H54 (cell line): ENCODE measurements at places on chromosomes 6 and 20.

GRCh38 chr6:125586074-125586473 is 163.4 kb upstream of the HEY2 start:
- no peak for DNase-seq

DNA sequence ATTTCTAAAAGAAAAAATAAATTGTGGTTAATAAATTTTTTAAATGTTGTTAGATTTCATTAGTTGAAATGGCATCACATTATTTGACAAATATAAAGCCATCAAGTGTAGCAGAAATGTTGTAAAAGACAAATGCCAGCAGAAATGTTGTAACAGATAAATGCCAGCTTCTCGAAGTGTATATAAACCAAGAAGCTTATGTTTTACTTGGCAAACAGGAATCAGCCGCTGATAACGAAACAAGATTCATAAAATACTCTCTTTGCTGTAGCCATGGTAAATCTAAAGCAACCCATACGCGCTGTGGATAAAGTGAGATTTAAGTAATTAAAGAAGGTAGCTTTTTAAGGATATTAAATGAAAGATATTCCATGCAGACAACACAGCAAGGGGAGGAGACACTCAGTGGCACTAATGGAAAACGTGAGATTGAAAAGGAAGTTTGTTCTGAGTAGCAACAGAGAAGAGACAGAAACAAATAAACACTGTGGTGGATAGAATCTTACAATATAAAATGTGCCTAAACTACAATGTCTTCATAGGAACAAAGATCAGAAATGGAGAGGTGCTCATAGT is 29.6 kb downstream of the BTBD9 start:
- DNase-seq = no peak

GRCh38 chr6:128323011-128323410 is 197.4 kb downstream of the PTPRK start:
- no peak for DNase-seq

- no peak for DNase-seq
These were observed 33.9 kb upstream of the ALDH8A1 start for GRCh38 chr6:134983823-134984222.

DNA sequence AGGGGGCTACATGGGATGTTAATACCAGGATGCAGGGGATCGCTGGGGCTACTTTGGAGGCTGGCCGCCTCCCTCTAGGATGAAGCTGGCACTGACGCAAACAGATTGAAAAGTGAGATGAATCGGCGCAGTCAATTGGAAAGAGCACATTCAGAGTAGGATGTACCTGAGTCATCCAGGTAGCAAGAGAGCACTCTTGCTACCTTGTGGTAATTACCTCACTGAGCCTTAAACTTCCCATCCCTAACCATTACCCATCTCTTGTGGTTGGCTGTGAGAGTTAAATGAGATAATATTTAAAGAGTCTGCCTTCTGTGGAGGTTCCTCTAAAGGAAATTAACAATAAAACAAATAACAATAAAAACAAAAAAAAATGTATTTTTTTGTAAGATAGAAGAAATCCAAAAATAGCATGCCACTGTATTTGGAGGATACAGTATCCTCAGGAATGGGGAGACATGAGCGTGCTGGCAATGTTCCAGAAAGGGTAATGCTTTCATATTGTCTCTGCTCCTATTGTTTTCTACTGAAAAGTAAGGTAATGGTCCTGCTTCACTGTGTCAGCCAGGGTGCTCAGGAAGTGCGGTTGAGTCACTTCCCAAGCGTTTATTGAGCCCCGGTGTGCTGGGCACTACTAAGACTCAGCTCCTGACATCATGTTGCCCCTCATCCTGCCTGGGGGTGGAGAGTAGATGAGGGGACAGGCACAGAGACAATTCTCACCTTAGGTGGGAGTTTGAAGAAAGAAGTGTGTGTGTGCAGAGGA is 301.1 kb downstream of the EYA4 start:
- no peak for DNase-seq

DNA sequence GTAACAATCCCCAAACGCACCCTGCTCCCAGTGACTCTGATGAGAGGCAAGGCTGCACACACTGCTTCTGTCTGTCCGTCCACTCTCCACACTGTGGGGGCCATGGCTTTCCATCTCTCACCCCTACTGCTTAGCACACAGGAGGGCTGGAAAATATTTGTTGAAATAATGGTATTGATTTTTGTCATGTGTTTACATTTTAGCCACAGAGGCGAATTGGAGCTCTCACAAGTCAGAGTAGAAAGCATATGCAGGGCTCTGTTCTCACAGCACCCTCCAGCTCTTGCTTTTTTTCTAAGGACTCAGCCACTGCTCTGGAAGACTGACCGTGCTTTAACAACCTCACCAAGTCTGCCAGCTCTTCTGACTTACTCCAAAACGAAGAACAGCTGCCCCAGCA is 273.8 kb downstream of the GMDS start:
- no peak for DNase-seq

- DNase-seq = peak; percentile 92
These were observed 45.8 kb downstream of the TM9SF4 start for GRCh38 chr20:32155017-32155981.

DNA sequence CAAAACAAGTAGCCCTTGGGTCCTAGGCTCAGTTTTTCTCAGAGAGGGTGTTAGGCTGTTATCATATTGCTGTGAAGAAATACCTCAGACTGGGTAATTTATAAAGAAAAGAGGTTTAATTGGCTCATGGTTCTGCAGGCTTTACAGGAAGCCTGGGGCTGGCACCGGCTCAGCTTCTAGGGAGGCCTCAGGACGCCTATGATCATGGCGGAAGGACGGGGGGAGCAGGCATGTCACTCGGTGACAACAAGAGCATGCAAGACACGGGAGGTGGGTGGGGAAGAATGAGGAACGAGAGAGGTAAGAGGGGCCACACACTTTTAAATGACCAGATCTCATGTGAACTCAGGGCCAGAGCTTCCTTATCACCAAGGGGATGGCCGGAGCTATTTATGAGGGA is 26.9 kb downstream of the CDH26 start:
- no peak for DNase-seq

GRCh38 chr20:21706261-21707195 is 1.1 kb downstream of the PAX1 start:
- DNase-seq = no peak

GRCh38 chr20:57872816-57873409 is 163.1 kb upstream of the PMEPA1 start:
- DNase-seq = no peak

DNA sequence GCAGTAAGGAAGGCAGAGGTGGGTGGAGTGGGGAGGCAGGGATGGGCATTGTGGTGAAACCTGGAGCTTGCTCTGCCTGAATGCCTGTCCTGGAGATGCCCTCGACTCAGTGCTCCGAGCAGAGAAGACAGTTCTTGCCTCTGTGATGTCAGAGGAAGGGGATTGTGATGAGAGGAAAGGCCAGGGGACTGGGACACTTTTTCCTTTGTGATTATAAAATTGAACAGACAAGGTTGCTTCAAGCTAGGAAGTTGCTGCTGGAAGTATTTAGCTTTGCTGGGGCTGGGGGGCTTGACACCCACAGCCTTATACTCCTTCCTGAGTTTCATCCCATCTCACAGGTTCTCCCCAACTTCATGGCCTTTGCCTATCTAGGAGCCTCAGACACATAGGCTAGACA is at the start of gene SIRPD:
Gene SIRPD (minus strand): TSS at position 101 of the 400 bp plus-strand sequence. CDS start 52 bp downstream, at position 49.
- DNase-seq = no peak

GRCh38 chr20:45355209-45356084 is 7.2 kb upstream of the SDC4 start:
- DNase-seq = peak; percentile 59

DNA sequence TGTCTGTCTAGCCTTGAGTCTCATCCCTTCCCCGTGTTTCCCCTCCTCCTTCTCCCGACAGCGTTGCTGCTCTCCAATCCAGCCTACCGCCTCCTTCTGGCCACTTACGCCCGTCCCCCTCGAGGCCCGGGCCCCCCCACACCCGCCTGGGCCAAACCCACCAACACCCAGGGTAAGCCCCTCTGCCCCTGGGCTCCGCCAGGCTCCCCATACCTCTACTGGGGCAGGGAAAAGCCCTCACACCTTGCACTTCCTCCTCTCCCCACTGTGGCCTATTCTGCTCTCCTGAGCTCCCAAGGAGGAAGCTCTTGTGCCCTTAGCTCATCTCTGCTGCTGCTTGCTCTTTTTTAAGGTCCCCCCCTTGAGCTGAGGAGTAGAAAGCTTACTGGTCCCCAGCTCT is 11.0 kb downstream of the DDR1 start:
- no peak for DNase-seq

DNA sequence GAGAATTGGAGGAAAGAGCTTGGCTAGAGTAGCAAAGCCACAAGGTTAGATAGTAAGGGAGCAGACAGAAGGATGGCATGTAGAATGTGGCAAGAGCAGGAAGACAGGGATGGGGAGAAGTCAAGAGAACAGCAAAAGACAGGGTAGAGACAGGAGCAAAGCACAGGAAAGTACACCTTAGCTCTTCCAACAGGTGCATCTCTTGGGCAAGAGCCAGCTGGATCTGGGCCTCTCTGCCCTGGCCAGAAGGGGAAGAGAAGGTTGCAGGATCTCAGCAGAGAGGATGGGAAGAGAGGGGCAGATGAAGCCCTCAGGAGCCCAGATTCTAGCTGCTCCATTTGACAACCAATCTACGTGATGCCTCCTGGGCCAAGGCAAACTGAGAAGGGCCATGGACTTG is 16.7 kb downstream of the SCUBE3 start:
- no peak for DNase-seq

GRCh38 chr6:36676141-36677058 is 2.1 kb upstream of the CDKN1A start:
- no peak for DNase-seq
